ENCODE measurements at places on chromosomes 3 and 15.

DNA sequence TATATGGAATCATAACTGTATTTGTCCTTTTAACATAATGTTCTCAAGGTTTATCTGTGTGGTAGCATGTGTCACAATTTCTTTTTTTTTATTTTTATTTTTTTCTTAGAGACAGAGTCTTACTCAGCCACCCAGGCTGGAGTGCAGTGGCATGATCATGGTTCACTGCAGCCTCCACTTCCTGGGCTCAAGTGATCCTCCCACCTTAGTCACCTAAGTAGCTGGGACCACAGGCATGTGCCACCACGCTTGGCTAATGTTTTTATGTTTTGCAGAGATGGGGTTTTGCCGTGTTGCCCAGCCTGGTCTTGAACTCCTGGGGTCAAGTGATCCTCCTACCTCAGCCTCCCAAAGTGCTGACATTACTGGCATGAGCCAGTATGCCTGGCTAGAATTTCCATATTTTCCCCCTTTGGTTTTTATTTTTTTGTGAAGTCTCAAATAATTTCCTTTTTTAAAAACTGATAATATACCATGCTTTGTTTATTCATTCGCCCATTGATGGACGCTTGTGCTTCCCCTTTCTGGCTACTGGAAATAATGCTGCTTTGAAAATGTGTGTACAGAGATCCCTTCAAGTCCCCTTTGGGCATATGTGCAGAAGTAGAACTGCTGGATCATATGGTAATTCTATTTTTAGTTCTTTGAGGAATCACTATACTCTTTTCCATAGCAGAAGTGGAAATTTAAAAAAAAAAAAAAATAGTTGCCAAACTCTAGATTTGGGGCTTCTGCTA, 28.4 kb downstream of the TMEM40 start:
- no peak for DNase-seq

DNA sequence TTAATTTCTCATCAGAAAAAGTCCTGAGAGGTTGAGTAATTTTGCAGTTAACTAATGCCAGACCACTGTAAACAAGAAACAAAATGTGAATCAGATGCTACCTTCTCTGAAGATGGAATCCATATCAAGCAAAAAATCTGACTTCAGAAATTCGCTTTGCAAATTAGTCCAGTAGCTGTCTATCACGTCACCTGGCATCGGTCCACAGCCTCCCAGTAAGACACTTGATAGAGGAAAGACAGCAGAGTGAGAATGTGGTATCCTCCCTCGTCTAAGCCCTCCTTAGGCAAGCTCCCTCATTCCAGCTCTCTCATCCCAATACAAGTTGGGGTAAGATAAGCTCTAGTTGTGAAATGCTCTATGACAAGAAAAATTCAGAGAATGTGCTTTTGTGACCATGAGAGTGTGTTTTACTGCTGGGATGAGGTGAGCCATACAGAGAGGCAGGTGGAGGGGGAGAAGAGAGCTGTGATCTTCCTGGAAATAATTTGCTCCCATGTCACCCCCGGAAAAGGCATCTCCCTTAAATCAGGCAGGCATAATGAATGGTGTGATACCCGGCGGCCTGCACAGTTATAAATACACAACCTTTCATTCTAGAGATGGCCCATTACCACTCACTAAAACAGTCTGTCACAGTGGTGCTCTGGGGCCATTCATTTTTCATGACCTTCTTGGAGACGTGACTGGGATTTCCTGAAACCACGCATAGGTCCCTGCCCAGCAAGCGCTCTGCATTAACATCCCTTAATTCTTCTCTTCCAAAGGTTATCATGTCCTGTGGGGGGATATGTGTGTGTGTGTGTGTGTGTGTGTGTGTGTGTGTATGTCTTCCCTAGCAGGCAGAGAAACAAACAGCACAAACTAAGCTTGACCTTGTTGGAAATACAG, 602.0 kb upstream of the KCNMB2 start:
- DNase-seq = no peak

- no peak for DNase-seq
Observed at GRCh38 chr3:79598594-79598993, 169.2 kb downstream of the ROBO1 start.

- no peak for DNase-seq
Observed at GRCh38 chr3:165751637-165752036, 85.6 kb downstream of the BCHE start.

GRCh38 chr3:61371123-61371522, 119.9 kb upstream of the FHIT start:
- DNase-seq = peak; percentile 14

DNA sequence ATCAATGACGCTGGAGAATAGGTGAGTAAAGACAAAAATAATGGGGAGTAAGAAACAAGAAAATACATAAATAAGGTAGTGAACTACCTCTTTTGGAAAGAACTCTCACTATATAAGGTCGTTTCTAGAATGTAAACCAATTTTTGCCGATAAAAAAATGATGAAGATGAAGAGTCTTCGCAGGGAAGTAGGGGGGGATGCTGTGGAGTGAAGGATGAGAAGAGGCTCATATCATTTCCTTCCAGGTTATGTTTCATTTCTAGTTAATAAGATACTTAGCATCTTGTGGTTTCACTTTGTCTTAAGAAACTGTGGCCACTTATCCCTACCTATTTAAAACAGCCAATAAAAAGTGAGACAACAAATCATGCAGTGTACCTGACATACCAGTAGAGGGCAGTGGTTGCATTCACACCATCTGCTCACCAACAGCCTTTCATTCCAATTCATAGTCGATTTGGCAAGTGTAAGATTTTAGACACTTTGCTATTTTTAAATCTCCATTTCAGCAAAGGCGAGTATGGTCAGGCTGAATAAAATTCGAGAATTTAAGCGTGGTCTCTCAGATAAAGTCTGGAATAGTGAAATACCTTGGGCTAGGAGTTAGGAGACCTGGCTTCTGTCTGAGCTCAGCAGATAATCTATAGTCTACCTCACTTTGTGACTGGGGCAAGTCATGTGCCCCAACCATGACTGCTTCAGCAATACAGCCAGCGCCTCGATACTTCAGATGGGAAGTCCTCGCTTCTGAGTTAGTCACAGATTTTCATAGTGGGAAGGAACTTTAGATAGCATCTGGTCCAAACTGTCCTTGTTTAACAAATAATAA, 28.9 kb upstream of the ICE2 start:
- peak; percentile 81 for DNase-seq

GRCh38 chr15:45842151-45842550, 207.3 kb downstream of the SQOR start:
- DNase-seq = no peak

- DNase-seq = no peak
Observed at GRCh38 chr3:170240671-170241070, 18.4 kb downstream of the PRKCI start.

GRCh38 chr3:172153335-172153861, 114.0 kb downstream of the FNDC3B start:
- no peak for DNase-seq

DNA sequence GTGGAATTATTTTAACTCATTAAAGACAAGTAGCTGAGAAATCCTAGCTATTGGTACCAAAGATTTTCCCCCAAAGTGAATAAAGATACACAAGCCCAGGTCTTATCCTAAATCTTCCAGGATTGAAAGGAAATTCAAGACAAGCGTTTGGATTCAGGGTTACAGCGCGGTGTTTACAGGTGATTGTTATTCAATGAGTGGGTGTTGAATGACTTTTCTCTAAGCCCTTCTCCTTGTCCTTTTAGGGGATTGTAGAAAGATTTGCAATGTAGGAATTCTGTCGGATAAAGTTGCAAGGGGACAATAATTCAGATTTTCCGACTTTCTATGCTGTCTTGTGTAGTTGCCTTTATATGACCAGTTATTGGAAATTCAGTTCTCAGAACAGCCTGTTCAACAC, 57.2 kb downstream of the USP13 start:
- DNase-seq = no peak

- DNase-seq = no peak
Observed at GRCh38 chr3:126407412-126408044, 12.8 kb downstream of the CFAP100 start.

GRCh38 chr15:76293361-76293760, 17.9 kb downstream of the ETFA start:
- no peak for DNase-seq

DNA sequence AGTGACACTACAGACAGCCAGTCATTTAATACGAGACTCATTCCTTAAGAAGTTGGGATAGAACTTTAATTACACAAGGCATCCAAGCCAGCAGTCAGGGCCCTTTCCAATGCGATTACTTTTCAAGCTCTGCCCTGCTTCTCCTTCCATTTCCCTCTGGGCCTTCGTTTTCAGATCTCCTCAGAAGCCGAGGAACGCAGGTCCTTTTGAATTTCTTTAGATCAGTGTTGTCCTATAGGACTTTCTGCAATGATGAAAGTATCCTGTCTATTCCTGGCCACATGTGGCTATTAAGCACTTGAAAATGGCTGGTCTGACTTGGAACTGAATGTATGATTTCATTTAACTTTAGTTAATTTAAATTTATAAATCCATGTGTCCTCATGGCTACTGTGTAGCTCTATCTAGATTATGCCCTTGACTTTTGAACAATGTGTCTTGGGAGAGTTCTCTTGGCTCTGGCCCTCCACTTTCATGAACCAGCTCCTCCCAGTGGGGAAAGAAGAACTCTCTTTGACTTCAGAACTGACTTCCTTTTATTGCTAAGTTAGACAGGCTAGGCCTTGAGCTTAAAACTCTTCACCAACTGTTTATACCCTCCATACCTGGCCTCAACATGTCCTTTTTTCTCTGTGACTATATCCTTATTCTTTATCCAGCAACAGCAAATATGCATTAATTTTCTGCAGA, 22.6 kb downstream of the TGFBR2 start:
- DNase-seq = peak; percentile 75

DNA sequence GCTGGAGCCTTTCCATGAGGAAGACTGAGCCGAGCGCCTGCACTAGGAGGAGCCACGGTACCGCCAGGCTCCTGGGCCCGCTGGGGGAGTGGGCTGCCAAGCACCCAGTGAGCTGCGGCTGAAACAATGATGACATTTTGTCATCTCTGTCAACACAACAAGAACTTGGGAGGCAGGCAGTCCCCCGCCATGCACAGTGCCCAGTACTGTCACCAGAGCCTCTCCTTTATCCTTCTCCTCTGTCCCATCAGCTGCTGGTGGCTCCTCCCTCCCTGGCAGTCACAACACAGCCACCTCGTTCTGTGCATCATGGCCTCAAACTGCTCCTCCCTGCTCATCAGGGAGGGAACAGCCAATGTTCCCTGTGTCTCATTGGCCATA, 34.0 kb upstream of the PCSK6 start:
- no peak for DNase-seq

GRCh38 chr3:48881652-48882114, 17.0 kb downstream of the SLC25A20 start:
- no peak for DNase-seq

DNA sequence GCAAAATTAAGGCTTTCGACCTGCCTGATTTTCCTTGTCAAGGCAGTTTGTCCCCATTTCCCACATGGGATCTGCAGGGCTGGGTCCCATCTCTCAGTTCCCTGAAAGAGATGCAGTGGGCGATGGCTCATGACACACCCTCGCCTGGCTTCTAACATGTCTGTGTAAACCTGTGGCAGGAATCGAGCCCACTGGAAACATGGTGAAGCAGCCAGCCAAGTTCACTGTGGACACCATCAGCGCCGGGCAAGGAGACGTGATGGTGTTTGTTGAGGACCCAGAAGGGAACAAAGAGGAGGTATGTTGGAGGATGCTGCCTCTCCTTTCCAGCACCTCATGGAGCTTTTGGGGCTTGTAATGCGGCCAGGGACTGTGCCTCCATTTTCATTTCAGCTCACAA, 86.4 kb downstream of the FLNB start:
- no peak for DNase-seq

GRCh38 chr15:52085299-52085698, 27.3 kb downstream of the BCL2L10 start:
- DNase-seq = no peak

GRCh38 chr3:128340198-128340903, 126.3 kb downstream of the DNAJB8 start:
- no peak for DNase-seq

DNA sequence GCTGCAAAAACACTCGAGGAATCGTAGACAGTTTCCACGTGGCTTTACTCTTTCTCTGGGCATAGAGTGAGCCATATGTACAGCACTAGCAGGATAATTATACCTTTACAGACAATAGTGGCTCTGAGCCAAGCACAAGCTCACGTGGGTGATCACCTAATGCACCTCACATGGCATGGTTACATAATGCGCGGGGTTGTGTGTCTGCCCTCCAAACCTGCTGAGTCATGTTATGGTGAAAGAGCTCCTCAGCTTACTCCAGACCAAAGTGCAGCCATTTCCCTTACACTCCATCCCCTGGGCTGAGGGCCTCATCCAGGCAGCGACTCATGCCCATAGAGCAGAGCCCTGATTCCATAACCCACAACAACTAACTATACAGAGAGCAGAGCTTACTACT, 1458.4 kb upstream of the CADM2 start:
- DNase-seq = no peak

DNA sequence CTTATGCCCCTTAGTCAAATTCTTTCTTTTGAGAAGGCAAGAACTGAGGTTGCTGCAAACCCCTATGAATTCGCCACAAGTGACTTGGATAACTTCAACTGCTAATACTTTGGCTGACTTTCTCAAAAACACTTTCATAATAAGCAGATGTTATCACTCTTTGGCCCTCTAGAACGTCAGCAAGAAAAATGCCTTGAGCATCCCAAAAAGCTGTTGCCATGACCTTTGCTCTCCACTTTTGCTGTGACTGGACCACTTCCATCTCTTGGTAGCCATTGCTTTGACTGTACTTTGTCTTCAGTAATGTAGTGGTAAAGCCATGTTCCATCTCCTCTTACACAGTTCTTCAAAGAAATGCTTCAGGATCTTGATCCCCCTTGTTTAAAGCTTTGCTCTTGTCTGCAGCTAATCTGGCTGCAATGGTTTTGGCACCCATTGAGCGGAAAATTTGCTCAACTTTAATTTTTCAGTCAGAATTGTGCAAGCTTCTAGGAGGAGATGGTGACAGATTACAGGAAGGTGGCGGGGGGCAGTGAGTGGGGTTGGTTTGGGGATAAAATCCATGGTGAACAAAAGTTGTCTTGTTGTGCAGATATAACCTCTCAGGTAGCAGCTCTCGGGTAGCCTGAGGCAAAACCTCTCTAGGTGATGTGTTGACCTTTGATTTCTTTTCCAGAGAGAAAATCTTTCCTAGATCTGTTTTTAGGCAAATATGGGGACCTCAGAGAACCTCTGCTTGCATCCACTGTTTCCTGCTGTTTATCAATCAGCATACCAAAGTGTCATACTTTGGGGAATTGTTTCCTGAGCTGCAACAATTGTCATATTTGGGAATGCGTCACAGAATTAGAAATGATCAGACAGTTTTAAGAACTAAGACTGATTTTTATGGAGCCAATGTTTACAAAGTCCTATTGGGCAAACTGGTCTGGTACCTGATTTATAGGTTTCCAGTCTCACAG, 83.6 kb downstream of the CCR1 start:
- DNase-seq = no peak

- no peak for DNase-seq
Observed at GRCh38 chr15:45139770-45140169, 10.0 kb downstream of the DUOX1 start.

DNA sequence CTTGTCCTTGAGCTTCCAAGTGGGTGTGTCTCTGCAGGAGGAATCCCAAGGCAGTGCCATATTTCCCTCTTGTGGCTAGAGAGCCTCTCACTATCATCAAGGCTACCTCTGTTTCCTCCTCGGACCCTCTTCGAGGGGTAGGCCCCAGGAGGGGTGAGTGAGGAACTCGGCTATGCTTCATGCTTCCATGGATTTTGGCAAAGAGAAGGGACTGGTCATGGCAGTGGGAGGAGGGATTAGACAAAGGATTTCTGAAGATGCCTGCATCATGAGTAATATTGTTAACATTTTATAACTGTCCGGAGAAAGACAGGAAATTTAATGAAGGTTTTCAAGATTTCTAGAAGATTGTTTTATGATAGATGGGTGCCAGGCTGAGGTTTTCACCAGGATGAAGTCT, 241.5 kb downstream of the CLSTN2 start:
- DNase-seq = no peak

GRCh38 chr3:124882816-124883747, 4.1 kb downstream of the ITGB5 start:
- no peak for DNase-seq

All from B cell (primary cell).